Adipose tissue (tissue), 3 donors: ENCODE measurements at places on chromosomes 1 and 21. TPM values are rescaled to one million over a fixed set of nuclear protein-coding genes. Genes with fewer than 3 reads are reported as not detected.

Gene S100A8
- 2,570 TPM for polyA plus RNA-seq

Gene ANXA9
- 12.8 TPM for polyA plus RNA-seq

Gene RAB3B
- polyA plus RNA-seq = 0.03 TPM

Gene ANGPTL1
- polyA plus RNA-seq = 22.5 TPM
